Activated CD4-positive, alpha-beta T cell treated with anti-CD3 and anti-CD28 coated beads, Interleukin-2, amount 10 ng/mL, durations not matched to agents 7 days and 5 days (primary cell): ENCODE measurements at places on chromosomes 6 and 20.

DNA sequence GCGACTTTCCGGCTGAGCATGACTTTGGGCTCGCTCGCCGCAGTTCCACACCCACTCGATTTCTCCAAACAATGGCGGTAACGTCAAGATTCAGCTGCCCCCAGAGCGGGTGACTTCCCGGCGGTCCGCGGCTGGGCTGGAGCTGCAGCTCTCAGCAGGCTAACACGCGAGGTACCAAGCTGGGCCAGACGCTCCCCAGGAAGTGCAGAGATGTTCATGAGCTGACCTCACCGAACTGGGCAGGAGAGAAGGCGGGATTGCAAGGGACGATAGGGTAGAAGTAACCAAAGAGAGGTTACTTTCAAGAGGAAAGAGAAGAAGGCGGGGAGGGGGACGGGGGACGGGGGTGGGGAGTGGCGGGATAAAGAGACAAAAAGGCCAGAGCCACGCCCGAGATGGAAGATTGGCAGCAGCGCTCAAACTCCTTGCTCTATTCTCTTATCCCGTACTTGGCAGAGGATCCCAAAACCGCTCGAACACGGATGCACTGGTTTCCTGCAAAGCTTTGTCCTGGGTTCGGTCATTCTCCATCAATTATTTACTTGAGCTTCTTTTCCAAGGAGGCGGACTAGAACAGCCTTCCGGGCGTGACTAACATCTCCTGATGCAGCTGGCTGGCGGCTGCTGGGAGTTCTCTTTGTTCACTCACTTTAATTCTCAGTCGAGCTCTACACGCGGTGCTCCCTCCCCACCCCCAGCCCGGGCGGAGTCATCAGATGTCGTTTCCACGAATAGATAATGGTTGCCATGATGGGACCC is at the start of gene MTCL3:
Gene MTCL3 (minus strand): TSS at position 626 of the 759 bp plus-strand sequence.
- peak within 1 kb of the TSS; percentile 42 for H3K27ac ChIP-seq
- peak; percentile 18 for DNase-seq
- H3K4me1 ChIP-seq, result peaks cover 44% of the 10 kb centered on the region
- H3K4me3 ChIP-seq, result peak within 1 kb of the TSS; percentile 71
- H3K36me3 ChIP-seq, result peaks cover 3% of the 10 kb centered on the region
- peaks cover 56% of the 10 kb centered on the region for H3K27me3 ChIP-seq

GRCh38 chr6:139361211-139361610 is 13.2 kb downstream of the CITED2 start:
- H3K27me3 ChIP-seq, result no peaks in the 10 kb centered on the region
- H3K36me3 ChIP-seq, result peaks cover 6% of the 10 kb centered on the region
- H3K4me1 ChIP-seq, result peaks cover 25% of the 10 kb centered on the region
- no peak for DNase-seq

GRCh38 chr6:41466437-41466990 is 79.7 kb upstream of the FOXP4 start:
- no peak for DNase-seq
- peaks cover 6% of the 10 kb centered on the region for H3K4me1 ChIP-seq
- H3K27me3 ChIP-seq, result peaks cover 65% of the 10 kb centered on the region
- no peak overlapping the region for H3K27ac ChIP-seq

- no peaks in the 10 kb centered on the region for H3K27me3 ChIP-seq
- peak overlapping the region; percentile 87 for H3K27ac ChIP-seq
- peak overlapping the region; percentile 89 for H3K4me3 ChIP-seq
- H3K4me1 ChIP-seq, result peaks cover 43% of the 10 kb centered on the region
- DNase-seq, result no peak
Observed at GRCh38 chr20:63706027-63706695, 1.6 kb downstream of the ARFRP1 start.

DNA sequence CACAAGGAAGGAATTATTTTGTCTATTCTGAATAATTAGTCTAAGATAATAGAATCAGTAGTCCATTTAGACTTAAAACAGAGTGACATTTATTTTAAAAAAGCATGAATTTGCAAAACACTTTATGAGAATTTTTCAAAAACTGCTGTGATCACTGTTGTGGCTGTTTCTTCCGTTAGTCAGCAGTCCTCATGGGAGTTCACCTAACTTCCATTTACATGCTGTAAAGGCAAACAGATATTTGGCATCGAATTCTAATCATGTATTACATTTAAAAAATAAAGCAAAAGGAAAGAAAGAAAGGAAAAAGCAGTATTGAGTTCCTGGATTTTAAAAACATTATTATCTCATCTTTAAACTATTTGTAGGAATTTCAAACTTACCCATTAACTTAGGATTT is 111.8 kb downstream of the MTHFD1L start:
- peaks cover 22% of the 10 kb centered on the region for H3K36me3 ChIP-seq
- no peaks in the 10 kb centered on the region for H3K27me3 ChIP-seq
- H3K27ac ChIP-seq, result no peak overlapping the region
- H3K4me3 ChIP-seq, result no peak overlapping the region
